ENCODE measurements at places on chromosomes 4 and X. TPM values are rescaled to one million over a fixed set of nuclear protein-coding genes. Genes with fewer than 3 reads are reported as not detected.

PLAC8 gene
- 0.90 TPM for total RNA-seq

OTOP1 gene
- not detected for total RNA-seq

CCKAR gene
- total RNA-seq = not detected

DCTD gene
- total RNA-seq = 74.1 TPM

RELL1 gene
- total RNA-seq = 5.4 TPM

Data from A549 treated with CORT108297 at 1 μM for 4 hours (cell line).